ENCODE measurements at places on chromosomes 12 and 14.

- no peak for DNase-seq
Measured at GRCh38 chr14:68639000-68639757, 153.7 kb downstream of the ZFP36L1 start.

- no peak for DNase-seq
Measured at GRCh38 chr12:97938031-97938430, 475.4 kb downstream of the RMST start.

- no peak for DNase-seq
Measured at GRCh38 chr14:24426912-24427536, 2.4 kb downstream of the CBLN3 start.

- no peak for DNase-seq
Measured at GRCh38 chr12:56645201-56645716, 525 bp downstream of the ATP5F1B start.

GRCh38 chr12:13887779-13888388 is 93.5 kb downstream of the GRIN2B start:
- no peak for DNase-seq

DNA sequence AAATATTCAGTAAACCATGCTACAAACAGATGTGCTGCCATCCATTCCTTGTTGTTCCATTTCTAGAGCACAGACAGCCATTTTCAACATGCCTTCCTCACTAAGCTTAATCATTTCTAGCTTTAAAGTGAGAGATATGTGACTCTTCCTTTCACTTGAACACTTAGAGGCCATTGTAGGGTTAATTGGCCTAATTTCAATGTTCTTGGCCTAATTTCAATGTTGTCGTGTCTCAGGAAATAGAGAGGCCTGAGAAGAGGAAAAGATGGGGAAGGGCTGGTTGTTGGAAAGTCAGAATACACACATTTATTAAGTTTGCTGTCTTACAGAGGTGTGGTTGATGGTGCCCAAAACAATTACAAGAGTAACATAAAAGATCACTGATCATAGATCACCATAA is 435.1 kb downstream of the ZFP36L1 start:
- no peak for DNase-seq

DNA sequence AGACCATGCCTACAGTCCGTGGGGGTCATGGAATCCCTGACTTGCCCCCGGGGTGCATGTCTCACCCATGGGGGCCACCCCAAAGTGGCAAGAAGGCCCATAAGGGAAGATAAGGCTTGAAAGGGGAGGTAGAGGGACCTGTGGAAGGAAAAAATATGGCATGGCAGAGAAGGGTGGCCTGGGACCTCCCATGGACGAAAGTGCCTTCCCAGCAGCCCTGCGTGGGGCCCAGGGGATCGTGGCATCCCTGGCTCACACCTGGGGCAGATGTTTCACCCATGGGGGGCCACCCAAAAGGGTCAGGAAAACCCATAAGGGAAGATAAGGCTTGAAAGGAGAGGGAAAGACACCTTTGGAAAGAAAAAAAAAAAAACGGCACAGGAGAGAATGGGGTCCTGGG is 264.6 kb downstream of the ALG10 start:
- no peak for DNase-seq

DNA sequence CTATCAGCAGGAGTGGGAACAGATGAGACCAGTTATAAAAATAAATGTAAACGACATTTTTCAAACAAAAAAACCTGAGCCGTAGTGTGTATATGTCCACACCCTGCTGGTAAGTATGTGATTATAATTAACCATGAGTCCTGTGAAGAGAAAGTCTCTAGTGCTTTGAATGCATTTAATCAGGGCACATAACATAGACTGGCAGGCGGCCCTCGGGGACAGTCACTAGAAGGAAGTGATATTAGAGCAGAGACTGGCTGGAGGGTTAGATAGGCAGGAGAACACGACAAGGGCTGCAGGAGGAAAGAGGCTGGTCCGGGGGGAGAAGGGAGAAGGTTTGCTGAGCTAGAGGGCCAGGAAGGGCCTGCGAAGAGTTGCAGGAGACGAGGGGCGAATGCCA is 23.8 kb upstream of the ELK3 start:
- no peak for DNase-seq

DNA sequence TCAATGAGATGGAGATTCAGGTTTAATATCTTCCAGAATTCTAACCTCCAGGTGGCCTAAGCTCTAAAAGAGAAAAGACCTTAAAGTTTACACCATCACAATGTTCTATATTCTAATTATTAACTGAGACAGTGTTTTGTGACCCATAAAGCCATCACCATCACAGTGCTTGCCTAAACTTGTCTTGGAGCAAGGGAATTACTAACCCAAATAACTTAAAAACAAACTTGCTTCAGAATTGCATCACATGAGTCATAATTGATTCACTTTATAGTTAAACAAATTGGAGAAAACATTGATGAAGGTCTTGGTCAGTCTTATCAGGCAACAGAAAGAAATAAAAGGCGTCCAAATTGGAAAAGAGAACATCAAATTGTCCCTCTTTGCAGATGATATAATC is 54.5 kb upstream of the ALG10 start:
- DNase-seq = no peak

GRCh38 chr12:29146196-29146595 is 2.9 kb upstream of the FAR2 start:
- no peak for DNase-seq

DNA sequence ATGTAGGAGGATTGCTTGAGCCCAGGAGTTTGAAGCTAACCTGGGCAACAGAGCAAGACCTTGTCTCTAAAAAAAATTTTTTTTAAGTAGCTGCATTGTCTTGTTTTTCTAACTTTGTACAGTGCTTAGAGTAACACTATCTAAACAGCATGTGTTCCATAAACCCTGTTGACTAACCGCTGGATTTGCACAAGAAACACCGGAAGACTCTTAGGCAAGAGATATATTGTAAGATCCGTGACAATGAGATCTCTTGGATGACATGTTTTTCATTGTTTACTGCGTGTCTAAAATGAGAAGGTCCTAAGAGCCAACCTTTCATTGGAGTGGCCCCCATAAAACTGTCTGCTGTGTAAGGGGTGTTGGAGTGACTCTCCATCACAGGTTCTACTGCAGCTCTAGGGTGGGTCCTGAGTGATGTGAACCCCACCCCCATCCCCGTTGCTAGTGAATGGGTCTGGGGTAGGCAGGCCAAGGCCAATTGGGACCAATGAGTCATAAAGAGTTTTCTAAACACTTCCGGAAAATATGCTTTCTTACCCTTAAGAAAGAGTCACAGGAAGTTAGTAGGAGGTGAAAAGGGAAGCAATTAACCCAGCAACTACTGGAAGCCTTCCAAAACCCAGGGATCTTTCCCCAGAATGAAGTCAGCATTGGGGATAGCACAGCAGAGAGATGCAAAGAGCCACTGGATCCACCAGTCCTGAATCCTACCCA is 24.3 kb upstream of the PCNX1 start:
- no peak for DNase-seq

DNA sequence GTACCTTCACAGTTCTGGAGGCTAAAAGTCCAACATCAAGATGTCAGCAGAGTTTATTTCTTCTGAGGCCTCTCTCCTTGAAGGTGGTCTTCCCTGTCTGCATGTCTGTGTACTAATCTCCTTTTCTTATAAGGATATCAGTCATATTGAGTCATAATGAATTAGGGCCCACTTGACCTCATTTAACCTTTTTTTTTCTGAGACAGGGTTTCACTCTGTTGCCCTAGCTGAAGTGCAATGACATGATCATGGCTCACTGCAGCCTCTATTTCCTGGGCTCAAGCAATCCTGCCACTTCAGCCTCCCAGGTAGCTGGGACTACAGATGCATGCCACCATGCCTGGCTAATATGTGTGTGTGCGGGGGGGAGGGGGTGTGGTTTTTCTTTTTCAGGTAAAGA is 41.7 kb downstream of the PPM1H start:
- no peak for DNase-seq

DNA sequence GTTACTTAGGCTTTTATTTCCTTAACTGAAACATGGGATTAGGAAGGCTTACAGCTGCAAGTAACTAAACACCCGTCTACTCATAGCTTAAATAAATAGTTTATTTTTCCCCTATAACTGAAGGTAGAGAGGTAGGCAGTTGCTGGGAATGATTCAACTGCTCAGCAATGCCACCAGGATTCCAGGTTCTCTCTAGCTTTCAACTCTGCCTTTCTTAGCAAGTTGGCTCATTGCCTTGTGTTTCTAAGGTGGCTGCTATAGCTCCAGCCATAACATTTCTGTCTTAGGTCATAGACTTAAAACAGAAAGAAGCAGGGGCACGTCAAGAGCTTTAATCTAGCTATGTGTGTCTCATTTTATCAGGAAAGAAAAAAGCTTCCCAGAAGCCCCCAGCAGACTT is 103.7 kb upstream of the MDM1 start:
- DNase-seq = no peak

Data from GM12864 (cell line).